ENCODE measurements at places on chromosomes 11 and 22. TPM values are rescaled to one million over a fixed set of nuclear protein-coding genes. Genes with fewer than 3 reads are reported as not detected.

XKR3 gene
- polyA plus RNA-seq = not detected

WBP2NL gene
- 5.2 TPM for polyA plus RNA-seq

OR10A3 gene
- polyA plus RNA-seq = 0.13 TPM

LARGE1 gene
- polyA plus RNA-seq = 29.2 TPM

DNA sequence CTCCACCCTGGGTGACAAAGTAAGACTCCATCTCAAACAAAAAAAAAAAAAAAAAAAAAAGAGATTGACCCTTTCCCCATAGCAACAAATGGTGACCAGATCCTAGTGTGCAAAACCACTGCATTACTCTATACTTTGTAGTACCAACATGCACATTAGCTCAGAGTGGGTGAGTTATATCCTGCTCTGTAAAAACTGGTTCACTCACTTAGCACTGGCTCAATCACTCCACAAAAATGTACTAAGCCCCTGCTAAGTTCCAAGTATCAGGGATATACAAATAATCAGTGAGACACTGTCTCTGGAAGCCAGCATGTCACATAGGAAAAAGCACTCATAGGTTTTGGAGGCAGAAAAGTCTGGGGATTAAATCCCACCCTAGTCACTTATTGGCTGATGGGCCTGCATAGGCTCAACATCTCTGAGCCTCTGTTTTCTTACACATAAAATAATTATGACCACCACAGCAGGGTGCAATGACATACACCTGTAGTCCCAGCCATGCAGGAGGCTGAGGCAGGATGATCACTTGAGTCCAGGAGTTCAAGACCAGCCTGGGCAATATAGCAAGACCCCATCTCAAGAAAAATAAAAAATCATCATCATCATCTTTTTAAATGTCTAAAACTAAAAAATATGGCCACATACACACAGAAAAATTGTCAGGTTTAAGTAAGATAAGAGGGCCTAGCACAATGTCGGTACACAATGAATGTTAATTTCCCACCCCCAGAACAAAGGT, 11.9 kb downstream of the FAM168A start:
- DNase-seq = no peak

GRCh38 chr11:77590194-77590782, 535 bp downstream of the AQP11 start:
- DNase-seq = peak; percentile 19

- DNase-seq = no peak
Measured at GRCh38 chr11:115764176-115764575, 260.0 kb upstream of the CADM1 start.

DNA sequence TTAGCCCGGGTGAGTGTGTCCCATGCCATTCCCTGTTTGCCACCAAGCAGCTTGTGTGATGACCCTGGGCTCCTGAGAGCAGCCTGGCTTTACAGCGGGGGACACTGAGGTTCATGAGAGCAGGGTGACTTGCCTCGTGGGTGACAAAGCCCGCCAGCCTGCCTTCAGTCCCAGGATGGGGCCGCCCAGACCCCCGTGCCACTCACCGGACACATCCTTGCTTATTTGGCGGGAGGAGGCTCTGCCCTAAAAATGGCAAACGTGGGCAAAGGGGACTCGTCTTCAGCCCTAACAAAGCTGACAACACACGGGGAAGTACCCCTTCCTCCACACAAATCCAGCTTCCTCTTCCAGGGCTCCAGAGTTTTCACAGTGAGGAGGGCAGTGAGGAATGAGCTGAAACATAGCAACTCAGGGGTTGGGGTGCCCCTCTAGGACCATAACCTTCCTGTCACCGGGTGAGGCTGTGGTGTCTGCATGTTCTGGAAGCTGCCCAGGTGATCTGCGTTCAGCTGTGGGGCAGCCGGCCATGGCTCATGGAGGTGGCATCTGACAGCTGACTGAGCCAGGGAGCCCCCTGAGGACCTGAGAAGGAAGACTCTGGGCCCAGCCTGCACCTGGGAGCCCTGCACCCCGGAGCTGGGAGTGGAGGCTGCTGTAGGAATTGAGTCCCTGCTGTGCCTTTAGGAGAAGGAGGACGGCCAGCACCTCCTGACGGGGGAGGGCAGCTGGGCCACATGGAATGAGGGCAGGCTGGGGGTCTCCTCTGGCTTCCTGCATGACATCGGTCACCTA, 16.7 kb downstream of the RIBC2 start:
- DNase-seq = no peak

DNA sequence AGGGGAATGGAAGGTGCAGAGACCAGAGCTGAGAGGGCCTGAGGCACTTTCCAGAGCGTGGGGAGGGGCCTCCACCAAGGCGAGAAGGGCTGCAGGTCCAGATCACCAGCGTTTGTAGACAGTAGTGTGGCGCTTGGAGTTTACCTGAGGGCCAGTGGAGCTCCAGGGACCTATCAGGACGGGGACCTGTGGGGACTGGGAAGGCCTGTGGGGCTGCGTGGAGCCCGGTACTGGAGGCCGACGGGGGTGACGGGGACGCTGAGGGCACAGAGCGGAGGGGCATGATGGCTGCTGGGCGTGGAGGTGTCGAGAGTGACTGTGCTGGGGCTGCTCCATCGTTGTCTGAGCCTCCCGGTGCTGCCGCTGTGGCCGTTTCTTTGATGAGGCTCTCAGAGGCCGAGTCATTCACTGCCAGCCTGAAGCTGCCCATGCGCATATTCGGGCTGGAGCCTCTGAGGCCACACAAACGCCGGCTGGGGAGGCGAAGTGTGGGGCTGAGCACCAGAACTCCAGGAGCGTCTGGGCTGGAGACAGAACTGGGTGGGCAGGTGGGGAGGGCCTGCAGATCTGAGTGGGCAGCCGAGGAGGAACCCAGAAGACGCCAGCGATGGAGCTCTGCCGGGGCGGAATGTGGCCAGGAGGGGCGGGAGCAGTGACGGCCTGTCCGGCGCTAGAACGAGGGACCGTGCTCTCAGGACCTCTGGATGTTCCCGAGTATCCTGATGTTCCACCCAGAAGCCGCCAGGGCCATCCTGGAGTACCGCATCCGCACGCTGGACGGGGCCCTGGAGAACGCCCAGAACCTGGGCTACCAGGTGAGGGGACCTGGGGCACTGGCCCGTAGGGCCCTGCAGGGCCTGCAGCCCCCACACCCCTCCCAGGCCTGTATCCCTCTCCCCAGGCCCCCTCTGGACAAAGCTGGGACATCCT, 2.6 kb downstream of the PGGHG start:
- no peak for DNase-seq
